ENCODE measurements at places on chromosomes 16 and 17.

DNA sequence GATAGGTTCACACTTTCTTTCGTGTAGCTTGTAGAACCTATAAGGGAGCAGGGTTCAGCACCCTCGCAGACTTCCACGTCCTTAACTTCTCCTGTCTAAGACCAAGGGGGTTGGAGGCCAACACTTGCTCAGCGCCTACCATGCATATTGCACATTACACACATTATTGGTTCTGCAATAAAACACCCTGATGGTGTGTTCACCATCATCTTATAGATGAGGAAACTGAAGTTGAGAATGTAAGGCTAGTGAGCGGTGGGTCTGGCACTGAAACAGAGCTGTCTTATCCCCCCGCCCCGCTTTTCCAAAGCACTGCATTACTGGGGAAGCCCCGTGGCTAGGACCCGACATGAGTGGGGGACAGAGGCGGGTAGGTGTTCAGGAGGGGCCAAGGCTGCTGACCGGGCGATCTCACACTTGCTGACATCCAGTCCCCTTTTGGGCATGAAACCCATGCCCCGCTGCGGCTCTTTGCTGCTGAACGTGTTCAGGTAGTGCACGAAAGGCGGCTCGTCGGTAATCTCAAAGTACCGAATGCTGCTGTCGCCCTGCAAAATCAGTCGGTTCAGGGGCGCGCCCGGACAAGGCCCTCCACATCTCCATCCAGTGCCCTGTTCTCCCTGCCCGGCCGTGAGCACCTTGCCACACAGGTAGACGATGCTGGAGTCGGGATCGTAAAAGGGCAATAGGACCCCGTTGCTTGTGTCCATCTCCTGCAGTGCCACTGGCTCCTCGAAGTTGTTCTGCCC lies 6.2 kb downstream of the CORO6 start:
- DNase-seq = no peak

- DNase-seq = no peak
These were observed 219.3 kb downstream of the SPECC1 start for GRCh38 chr17:20228410-20228809.

- DNase-seq = no peak
These were observed 66.9 kb downstream of the RNF213 start for GRCh38 chr17:80327518-80327917.

DNA sequence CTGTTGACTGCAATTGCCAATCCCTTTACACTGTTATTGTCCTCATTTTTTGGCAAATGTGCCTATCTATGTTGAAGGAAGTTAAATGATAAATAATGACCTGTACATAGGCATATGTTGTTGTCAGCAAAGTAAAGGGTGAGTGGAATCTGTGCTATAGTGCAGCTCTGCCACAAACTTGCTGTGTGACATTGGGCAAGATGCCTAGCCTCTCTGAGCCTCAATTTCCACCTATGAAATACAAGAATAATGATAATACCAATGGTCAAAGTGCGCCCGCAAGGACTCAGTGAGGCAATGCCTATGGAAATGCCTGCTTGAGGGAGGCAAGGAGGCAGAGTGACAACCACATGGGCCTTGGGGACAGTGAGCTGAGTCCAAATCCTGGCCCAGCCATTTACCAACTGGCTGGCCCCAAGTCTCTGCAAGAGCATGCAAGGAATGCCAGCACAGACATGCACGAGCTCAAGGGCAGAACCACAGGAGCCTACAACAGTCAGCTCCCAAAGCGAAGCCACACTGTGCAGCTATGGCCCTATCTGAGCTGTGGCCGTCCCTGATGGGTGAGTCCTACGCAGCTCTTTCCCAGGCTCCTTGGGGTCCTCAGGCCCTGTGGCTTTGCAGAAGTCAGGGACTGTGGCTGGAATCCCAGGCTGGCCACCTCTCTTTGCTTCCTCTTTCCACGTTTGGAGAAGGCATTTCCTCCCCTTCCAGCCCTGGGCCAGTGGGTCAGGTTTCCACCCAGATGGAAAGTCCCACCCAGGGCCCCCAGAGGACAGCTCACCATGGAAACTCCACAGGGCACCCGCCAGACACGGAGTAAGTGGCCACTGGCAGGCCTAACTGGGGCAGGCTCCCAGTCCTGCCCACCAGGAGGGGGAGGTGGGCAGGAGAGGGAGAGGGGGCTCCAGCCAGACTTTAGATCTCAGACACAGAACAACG lies 82.1 kb downstream of the ZNF423 start:
- no peak for DNase-seq

DNA sequence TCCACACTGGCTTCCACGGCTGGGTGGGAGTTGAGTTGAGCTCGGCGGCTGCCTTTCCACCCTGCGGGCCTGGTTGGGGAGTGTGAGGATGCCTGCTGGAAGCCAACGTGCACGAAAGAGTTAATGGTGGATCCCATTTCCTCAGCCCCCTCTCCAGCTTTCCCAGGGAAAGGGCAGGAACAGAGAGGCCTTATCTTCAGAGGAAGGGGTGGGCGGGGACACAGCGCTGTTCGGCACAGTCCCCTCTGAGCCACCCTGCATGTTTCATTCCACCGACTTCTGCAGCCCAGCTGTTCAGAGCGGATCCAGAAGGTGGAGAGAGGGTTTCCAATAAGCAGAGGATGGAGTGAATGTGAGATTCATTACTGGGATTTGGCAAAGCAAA lies 295.3 kb downstream of the SEC14L1 start:
- DNase-seq = no peak

GRCh38 chr17:62722625-62723024 lies 85.5 kb downstream of the MARCHF10 start:
- no peak for DNase-seq

DNA sequence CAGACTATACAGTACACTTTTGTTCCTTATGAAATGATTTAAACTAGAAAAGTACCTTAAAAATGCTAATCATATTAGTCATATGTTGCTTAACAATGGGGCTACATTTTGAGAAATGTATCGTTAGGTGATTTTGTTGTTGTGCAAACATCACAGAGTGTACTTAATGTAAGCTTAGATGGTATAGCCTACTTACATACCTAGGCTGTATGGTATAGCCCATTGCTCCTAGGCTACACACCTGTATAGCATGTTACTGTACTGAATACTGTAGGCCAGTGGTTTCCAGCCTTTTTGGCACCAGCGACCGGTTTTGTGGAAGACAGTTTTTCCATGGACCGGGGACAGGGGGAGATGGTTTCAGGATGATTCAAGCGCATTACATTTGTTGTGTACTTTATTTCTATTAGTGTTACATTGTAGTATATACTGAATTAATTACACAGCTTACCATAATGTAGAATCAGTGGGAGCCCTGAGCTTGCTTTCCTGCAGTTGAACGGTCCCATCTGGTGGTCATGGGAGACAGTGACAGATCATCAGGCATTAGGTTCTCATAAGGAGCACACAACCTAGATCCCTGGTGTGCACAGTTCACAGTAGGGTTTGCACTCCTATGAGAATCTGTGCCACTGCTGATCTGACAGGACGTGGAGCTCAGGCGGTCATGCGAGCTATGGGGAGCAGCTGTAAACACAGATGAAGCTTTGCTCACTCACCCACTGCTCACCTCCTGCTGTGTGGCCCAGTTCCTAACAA lies 35.0 kb upstream of the MRC2 start:
- no peak for DNase-seq

- DNase-seq = no peak
These were observed 26.1 kb downstream of the MAP2K4 start for GRCh38 chr17:12046786-12047185.

DNA sequence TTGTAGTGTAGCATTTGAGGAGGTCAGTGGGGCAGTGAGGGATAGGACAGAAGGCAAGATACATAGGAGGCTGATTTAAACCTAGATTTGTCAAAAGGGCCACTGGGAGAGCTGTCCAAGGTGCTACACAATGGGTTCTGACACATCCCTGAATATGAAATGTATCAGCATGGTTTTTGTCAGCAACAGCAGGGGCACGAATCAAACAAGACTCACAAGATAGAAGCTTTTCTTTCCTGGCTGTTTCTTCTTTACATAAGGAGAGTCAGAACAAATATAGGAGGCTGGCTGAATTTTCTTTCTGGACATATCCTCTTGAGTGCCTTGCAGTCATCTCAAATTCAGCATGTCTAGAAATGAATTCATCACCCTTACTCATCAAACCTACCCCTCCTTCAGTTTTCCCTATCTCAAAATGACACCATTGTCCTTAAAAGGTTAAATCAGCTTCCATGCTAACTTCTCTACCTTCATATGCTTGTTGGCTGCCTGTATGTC lies 130.5 kb downstream of the NPIPB5 start:
- peak; percentile 30 for DNase-seq

DNA sequence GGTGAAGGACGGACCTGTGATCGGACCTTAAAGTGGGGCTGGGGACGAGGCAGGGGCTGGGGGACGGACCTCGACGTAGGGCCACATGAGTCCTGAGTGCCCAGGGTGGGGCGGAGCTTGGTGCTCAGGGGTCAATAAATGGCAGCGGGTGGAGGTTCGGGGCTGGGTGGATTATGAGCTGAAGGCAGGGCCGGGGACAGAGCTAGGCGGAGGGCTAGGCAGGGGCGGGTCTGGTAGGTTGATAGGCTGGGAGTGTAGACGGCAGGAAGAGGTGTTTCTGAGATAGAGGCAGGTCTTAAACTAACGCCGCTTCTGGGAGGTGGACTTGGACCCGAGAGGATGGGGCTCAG lies 733 bp downstream of the CHRNB1 start:
- peak; percentile 95 for DNase-seq

- peak; percentile 95 for DNase-seq
These were observed 1.2 kb downstream of the GPR142 start for GRCh38 chr17:74368341-74369081.

DNA sequence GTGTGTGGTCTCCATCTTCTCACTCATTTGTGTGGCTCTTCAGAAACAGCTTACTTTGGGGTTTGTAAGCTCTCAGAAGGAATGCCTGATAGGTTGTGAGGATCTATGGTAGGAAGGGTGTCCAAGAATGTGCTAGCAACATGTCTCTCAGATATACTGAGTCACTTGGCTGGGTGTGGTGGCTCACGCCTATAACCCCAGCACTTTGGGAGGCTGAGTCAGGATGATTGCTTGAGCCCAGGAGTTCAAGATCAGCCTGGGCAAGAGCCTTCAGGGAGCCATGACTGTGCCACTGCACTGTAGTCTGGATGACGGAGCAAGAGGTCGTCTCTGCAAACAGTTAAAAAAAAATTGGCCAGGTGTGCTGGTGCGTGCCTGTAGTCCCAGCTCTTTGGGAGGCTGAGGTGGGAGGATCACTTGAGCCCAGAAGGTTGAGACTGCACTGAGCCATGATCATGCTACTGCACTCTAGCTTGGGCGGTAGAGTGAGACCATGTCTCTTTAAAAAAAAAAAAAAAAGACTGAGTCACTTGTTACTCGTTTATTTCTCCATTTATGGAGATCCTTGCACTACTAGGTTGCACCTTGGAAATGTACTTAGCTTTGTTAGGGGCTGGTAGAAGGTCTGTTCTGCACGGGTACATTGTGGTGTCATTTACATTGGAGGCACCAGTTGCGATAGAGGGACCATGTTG lies 232.0 kb downstream of the SNX29 start:
- DNase-seq = no peak

DNA sequence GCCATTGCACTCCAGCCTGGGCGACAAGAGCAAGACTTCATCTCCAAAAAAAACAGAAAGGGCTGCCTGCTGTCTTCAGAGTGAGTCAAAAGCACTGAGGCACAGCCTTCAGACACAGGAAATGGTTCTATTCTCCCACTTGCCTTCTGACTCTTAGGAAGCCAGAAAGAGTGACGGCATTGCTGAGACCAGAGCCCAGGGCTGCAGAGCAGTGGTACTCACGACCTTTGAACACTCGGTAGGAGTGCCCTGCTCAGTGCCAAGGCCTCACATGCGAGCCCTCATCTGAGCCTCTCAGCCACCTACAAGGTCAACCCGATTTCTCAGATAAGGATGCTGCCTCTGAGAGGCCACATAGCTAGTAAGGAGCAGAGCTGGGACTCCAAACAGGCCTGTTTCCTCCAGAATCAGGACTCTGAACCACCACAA lies 3.5 kb upstream of the ITGAE start:
- DNase-seq = no peak

DNA sequence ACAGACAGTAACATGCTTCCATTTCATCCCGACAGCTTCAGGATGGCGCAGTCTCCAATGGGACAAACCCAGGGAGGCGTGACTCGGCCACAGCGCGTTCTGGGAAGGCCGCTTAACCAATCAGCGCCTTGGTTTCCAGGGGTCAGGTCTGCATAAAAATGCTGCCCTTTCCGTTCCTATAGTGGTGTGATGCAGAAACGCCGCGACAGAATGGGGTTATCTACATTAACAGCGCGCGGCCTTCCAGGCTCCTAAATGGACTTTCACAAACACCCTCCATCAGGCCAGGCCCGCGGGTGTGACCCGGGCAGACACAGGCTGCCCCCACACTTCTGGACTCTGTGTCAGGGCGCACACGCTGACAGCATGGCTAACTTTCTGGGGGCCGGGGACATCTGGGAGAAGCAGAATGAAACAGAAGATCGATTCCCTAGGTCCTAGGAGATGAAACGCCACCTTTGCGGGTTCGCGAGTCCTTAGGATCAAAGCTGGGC lies 792 bp downstream of the TMEM231 start:
- peak; percentile 72 for DNase-seq

DNA sequence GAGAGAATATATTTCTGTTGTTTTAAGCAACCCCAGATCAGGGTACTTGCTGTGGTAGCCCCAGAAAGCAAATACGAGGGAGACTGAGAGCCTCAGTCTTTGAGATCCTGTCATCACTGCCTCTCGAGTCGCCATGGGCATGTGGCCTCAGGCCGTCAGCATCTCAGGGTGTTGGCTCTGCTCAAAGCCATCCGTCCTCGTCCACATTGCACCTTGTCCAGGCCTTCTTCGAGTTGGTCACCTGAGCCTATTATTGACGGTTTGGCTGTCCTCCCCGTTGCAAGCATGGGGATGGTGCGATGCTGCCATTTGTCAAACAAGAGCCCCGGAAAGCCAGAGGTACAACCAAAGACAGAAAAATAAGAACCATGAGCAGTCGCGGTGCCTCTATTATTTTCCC lies 136.9 kb downstream of the IRF8 start:
- DNase-seq = no peak

- no peak for DNase-seq
These were observed 12.7 kb upstream of the STAC2 start for GRCh38 chr17:39238311-39238972.

DNA sequence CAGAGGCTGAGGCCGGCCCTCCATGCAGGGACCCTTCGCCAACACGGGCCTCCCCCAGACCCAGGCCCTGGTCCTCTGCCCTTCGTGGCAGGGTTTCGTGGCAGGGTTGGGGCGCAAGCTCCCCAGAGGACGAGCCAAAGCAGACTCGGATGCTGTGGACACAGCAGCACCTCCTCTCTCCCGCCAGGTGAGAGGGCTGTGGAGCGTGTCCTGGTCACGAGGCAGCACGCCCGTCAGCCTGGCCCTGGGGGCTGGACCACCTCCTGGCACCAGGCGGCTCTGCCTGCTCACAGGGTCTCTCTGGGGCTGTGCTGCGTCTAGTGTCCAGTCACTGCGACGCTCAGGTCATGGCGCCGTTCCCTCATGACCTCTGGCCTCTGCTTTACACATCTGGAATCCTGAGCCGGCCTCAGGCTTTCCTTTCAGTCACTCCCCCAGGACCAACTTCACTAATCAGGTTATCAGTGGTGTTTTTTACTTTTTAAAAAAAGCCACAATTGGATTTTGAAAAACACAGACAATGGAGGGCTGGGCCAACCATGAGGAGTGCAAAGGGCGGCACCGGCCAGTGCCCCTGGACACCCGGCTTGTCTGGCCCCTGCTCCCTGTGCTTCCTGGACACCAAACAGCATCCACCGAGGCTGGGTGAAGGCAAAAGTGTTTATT lies 5.4 kb downstream of the NDUFAF8 start:
- DNase-seq = no peak
